ENCODE measurements at places on chromosomes 3 and 15.

- DNase-seq = peak; percentile 92
Observed at GRCh38 chr3:30649572-30650318, 43.3 kb downstream of the TGFBR2 start.

DNA sequence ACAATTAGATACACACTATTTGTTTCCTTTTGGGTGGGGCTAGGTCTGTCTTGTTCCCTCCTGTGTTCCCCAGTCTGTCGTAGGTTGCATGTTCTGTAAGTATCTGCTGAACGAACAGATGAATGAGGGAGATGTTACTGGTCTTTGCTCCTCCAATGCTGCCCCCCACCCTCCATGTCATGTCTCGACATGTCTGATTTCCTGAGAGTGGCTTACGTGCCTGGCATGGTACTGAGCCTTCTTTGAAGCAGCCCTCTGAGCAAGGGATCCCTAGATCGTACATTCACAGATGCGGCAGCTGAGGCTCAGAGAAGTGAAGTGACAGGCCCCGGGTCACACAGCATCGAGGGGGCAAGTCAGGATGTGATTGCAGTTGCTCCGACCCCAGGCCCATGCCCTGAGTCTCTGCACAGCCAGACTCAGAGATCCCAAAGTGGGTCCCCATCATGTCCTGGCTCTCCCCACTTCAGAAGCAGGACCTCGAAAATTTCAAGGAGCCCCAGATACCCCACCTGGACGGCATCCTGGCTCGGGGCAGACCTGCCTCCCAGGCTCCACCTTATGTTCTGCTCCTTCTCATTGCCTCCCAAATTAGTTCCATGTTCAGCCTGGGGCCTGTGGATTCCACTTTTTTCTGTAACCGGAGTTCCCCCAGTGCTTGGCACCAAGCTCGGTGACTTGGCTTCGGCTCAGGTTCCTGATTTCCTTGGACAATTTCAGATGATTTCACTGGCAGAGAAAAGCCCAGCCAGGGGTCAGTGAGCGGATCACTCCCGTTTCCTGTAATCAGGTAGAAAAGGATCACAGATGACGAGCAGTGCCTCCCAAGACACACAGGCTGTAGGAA is 24.7 kb downstream of the GOLGA6L2 start:
- no peak for DNase-seq

GRCh38 chr3:66121318-66121717 is 82.6 kb upstream of the MAGI1 start:
- peak; percentile 51 for DNase-seq

DNA sequence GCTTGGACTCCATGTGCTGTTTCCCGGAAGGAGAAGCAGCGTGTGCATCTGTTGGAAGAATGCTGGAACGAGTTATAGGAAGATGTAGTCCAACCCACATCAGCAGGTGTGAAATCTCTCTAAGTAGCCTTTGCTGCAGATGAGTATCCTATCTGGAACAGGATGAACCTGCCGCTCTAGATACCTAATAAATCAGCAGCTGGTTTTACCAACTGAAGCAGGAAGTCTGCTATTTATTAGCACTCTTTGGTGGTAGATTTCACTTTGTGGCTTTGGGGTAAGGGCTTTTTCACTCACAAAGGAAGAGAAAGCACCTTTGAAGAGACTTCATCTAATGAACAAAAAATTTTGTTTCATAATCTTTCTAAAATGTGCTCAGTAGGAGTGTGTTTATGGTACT is 66.4 kb downstream of the DCUN1D1 start:
- no peak for DNase-seq

GRCh38 chr3:135240426-135240825 is 445.4 kb downstream of the EPHB1 start:
- no peak for DNase-seq

DNA sequence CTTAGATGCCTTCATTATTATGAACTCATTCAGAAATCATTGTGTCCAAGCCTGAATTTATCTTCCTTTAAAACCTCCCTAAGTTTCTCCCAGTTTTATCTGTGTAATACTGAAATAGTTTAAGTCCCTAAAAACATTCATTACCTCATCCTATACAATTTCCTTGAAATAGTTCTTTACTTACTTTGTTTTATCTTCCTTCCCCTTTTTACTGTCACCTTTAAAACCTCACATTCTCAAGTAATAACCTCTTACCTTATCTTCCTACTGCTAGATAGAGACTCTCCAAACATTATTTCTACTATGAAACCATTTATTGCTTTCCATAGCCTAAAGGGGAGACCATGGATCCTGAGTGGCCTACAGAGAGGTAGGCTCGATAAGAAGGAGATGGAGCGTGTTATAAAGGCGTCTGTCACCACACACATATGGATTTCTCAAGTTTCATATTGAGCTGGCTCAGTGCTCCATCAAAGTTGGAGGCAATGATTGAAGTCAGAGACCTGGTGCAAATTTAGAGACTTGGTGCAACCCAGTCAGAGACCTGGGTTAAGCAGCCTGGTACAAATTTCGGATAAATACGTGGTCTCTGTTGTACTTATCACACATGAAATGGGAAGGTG is 140.4 kb downstream of the NFKBIZ start:
- DNase-seq = no peak

Data from adipocyte (in vitro differentiated cells).